Fibroblast of lung (primary cell): ENCODE measurements at places on chromosomes 2 and 18. TPM values are rescaled to one million over a fixed set of nuclear protein-coding genes. Genes with fewer than 3 reads are reported as not detected.

FBXO48 gene
- 0.26 and 0.33 TPM in 2 replicates for total RNA-seq

POTEC gene
- total RNA-seq, result not detected in 2 replicates

GAL3ST2 gene
- total RNA-seq, result 0.17 TPM in 1 of 2 replicates, not detected in the other

ALK gene
- under 0.01 TPM in 2 replicates for total RNA-seq

SERPINB4 gene
- not detected in 2 replicates for total RNA-seq
